Left lung (tissue), 14 donors: ENCODE measurements at places on chromosomes 16 and 17.

GRCh38 chr16:48632137-48632774 is 22.3 kb upstream of the N4BP1 start:
- DNase-seq, result no peak

DNA sequence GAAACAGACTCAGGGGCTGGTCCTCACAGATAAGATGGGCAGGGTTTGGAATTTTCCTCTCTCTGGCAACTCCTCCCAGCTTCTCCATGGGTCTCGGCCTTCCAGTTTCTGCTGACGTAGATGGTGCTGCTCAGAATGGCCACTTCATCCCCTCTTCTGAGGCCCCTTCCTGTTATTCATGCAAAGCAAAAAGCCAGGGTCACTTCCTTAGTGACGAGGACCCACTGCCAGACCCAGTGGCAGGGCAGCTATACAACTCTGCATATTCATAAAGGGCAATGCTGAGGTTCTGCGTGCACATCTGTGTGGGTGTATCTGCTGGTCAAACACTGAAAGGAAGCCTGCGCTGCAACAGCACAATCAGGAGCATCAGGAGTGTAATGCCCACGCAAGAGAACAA is 108.8 kb downstream of the WSCD1 start:
- no peak for DNase-seq

DNA sequence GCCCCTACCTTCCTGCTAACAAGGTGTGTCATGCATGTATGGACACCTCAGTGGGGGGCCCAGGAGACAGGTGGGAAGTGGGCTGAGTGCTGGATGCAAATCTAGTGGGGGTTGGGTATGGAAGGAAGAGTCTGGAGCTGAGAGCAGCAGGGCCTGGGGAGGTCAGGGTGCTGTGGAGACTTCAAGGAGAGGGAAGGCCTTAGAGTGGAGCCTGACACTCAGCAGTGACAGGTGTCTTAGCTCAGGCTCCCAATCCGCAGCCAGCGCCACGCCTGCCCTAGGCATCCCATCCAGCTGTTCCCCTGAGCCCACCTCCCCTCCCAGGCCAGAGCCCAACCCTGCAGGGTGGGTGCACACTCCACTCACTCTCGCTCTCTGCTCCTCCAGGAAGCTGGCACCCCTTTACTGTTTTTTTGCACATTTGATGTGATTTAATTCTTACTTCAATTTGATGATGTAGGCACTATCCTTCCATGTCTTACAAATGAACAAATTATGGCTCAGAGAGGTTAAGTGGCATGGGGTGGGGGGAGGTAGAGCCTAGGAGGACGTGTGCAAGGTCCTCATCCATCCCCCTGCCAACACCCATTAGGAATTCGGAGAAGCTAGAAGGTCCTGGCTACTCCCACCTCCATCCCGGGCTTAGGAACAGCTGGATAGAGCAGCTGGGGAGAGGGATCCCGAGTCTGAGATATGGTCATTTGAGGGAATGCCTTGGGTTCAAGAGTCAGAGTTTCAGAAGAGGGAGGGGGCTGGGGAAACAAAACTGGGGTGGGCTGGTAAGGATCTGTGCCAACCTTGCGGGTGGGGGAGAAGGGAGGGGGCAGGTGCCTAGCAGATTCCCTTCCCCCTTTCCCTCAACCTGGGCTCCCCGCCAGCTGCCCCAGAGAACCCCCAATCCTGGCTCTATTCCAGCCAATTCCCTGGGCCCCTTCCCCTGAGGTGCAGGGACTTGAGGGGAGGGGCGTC is 2.1 kb downstream of the FAM171A2 start:
- DNase-seq, result no peak

- DNase-seq, result no peak
These were observed 82.6 kb upstream of the GNAO1 start for GRCh38 chr16:56108724-56109123.

DNA sequence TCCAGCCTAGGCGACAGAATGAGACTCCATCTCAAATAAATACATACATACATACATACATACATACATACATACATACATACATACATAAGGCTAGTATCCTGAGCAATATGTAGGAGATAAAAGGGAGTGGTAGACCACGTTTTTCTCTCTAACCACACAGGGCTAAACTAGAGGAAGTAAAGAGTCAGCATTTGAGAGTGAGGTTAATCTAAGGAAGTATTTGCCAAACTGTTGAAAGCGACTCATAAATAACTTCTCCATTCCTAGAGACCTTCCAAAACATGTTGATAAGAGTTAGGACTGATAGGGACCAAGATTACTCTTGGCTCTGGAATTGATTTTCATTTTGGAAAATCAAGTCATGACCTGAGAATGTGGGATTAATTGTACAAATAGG is 68.9 kb downstream of the NEUROD2 start:
- DNase-seq, result no peak

DNA sequence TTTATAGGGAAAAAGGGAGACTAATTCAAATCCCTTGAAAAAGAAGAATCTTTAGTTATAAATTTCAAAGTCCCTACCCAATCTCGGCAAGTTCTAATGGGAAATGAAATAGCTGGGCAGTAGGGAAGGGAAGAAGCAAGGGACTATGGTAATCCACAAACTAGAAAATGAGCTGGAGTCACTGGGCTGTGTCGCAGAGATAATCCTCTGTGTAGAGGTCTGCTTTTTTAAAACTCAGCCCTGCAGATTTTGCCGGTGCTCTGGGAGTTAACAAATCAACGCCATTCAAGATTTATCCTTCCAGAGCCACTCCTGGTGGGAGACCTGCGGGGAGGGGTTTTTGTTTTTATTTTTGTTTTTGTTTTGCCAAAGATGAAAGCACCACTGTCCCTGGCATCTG is 20.8 kb downstream of the SNX11 start:
- no peak for DNase-seq

- DNase-seq, result peak; percentile 83
These were observed 762 bp downstream of the RAB40B start for GRCh38 chr17:82697808-82698064.

DNA sequence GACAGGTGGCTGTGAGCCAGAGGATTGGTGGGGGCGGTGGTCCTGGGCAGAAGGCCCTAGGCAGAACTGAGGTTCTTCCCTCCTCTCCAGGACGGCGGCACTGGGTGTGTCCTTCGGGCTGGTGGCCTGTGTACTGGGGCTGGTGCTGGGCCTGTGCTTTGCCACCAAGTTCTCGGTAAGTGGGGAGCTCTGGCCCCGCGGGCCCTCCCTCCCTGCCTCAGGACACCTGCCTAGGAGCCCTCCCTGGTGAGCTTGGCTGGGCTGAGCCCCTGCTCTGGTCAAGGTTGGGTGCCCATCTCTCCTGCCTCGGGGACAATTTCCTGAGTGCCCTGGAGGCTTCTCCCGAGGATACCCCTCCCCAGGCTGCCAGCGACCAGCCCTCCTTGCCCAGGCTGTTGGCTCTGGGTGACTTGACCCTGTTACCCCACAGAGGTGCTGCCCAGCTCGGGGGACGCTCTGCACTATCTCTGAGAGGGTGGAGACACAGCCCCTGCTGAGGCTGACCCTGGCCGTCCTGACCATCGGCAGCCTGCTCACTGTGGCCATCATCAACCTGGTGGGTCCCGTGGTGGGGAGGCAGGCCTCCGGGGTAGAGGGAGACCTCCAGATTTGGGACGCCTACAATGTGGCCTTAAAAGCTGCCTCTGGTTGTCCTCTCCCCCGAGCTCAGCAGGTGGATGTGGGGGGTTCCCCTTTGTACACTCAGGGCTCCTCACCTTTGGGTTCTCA is 42.0 kb downstream of the ADCY7 start:
- peak; percentile 65 for DNase-seq

GRCh38 chr16:85634747-85635544 is 21.8 kb downstream of the GSE1 start:
- no peak for DNase-seq

DNA sequence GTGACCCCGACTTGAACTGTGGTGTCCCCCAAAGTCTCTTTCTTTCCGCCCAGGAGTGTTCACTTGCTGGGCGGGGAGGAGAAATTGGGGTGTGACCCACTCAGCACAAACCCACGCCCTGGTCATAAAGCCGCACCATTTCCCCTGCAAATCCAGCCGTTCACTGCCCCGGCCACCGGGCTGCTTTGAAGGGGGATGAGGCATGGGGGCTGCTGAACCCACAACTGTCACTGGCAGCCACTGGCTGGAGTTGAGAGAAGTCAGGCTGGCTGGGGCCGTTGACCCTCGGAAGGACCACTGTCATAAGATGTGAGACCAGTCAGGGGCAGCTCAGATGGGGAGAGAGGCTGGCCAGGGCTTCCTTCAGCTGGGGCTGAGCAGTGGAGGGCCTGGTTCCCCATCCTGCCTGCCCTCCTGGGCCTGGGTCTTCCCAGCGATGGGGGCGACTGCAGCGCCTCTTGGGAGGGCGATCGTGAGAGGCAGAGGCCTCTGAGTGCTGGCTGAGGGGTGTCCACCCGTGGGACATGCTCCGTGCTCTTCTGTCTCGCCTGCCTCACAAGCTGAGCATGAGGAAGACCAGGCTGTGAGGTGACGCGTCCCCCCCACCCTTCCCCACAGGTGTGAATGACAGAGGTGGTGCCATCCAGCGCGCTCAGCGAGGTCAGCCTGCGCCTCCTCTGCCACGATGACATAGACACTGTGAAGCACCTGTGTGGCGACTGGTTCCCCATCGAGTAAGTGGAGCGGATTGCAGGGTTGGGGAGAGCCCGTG is 19.5 kb downstream of the C16orf90 start:
- no peak for DNase-seq

GRCh38 chr17:67659028-67659427 is 58.7 kb upstream of the NOL11 start:
- no peak for DNase-seq

DNA sequence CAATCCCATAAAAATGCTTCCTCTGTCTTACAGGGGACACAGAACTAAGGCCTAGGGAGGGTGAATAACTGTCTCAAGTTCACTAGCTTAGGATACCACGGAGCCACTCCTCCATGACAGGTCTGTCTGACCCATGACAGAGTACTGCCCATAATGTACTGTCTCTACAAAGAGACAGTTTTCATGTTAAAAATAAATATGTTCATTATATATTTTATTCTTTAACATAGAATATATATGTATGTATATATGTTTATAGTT is 28.3 kb upstream of the DYNLRB2 start:
- no peak for DNase-seq

DNA sequence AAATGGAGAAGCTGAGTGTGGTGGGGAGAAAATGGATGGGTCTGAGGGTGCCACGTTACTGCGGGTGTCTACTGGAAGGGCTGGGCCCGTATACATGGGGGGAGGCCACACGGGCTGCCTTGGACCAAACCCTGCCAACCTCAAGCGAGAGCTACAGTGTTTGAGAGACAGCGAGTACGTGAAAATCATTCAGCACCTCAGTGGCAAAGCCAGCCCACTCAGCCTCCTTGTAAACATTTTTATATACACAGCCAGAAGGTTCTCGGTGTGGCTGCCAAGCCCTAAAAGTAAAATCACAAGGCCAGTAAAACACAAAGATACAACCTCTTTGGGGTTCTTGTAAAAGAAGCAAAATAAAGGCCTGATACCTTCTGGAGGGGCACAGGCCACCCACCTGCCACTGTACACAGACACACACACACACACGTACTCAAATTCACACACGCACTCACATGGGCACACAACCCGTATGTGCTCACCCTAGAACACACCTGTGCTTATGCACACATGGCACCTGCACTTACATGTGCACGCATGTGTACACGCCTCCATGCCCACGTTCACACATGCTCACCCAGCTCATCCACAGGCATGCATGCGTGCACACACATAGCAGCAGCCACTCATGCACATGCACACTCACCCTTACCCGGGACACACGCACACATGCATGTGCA is 102.8 kb downstream of the GSG1L start:
- DNase-seq, result no peak
